HFFc6 (cell line): ENCODE measurements at places on chromosomes 7 and 10. TPM values are rescaled to one million over a fixed set of nuclear protein-coding genes. Genes with fewer than 3 reads are reported as not detected.

Gene PRKCQ
- total RNA-seq = not detected in 2 replicates

Gene H2BK1
- not detected in 2 replicates for total RNA-seq

DNA sequence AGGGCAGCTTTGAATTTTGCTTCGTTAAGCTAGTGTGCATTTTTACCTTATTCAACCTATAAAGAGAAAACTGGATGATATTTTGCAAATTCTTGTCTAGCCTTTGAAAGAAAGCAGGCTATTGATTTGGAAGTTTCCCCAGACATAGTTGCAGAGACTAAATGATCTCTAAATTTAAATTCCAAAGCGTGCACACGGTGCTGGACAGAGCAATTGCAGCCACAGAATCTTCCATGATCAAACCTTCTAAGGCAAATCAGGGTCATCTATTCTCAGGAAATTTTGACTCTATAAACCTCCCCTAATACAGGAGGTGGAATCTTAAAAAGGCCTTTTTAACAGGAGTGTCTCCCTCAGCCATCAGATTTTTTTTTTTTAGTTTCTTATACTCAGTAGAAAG, 159.9 kb downstream of the MDFIC start:
- H3K4me1 ChIP-seq = peaks cover 15% of the 10 kb centered on the region
- peaks cover 5% of the 10 kb centered on the region; the same call in 1 of the 2 replicates for H3K36me3 ChIP-seq

DNA sequence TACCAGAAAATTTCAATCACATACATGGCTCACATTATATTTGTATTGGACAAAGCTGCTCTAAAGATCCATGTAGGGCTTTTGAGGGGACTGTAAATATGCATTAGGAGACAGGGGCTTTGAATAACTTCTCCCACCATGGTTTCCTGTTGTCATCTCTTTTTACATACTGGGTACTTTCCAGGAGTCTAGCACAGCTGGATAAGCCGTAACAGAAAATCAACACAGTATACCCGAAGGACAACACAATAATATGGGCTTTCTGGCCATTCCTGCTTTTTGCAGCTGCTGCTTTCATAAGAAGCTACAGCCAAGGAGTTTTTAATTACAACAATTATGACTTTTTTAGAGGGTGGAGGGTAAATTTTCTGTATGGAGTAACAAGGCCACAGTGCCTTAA, 63.4 kb upstream of the SRPK2 start:
- H3K36me3 ChIP-seq = peaks cover 11% of the 10 kb centered on the region
- peaks cover 36% of the 10 kb centered on the region for H3K4me1 ChIP-seq

DNA sequence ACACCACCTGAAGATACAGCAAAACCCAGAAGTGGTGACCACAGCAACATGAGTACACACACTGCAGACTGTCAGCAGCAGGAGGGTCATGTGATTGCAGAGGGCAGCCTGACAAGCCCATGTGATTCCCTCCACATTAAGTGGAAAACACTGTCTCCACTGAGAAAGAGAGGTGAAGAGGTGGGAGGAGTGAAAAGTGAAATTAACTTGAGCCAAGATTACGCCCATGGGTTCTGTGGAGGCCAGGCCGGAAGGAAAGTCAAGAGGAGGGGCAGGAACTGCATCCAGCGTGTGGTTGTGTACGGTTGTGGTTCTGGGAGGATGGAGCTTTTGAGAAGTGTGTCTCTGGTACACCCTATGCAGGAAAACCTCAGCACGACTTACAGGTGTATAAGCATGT, 138.5 kb downstream of the PLXNA4 start:
- no peak overlapping the region for H3K27ac ChIP-seq
- no peak overlapping the region for H3K4me3 ChIP-seq
- H3K36me3 ChIP-seq = no peaks in the 10 kb centered on the region
- no peak for DNase-seq
- H3K4me1 ChIP-seq = peaks cover 25% of the 10 kb centered on the region

GRCh38 chr10:119863951-119864565, 8.6 kb downstream of the MCMBP start:
- H3K27ac ChIP-seq = no peak overlapping the region
- H3K4me1 ChIP-seq = peaks cover 69% of the 10 kb centered on the region
- peaks cover 23% of the 10 kb centered on the region for H3K36me3 ChIP-seq
- H3K27me3 ChIP-seq = no peaks in the 10 kb centered on the region
